Esophagus squamous epithelium (tissue), 5 donors: ENCODE measurements at places on chromosomes 11 and 22.

DNA sequence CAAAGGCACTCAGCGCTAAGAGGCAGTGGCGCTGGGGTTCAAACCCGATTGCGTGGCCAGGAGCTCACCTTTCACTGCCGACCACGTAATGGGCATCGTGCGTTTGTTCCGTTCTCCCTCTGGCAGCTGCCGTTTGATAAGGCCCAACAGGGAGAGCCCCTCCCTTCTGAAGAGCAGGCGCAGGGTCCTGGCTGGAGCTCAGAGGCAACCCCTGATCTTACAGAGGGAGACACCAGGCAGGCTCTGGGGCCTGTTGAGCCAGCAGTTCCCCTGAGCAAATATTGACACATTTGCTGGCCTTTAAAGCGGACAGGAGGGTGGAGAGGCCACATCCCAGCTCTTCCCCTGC, 11.7 kb upstream of the C1QTNF6 start:
- no peaks in the 10 kb centered on the region for H3K27me3 ChIP-seq
- H3K27ac ChIP-seq: peak overlapping the region; percentile 97
- no peak for DNase-seq

- no peak overlapping the region for H3K27ac ChIP-seq
- no peak overlapping the region for H3K4me3 ChIP-seq
- DNase-seq: no peak
- no peaks in the 10 kb centered on the region for H3K27me3 ChIP-seq
- H3K36me3 ChIP-seq: peaks cover 29% of the 10 kb centered on the region
Observed at GRCh38 chr22:21972293-21972779, 10.3 kb downstream of the TOP3B start.

- no peaks in the 10 kb centered on the region for H3K27me3 ChIP-seq
- H3K4me3 ChIP-seq: no peak overlapping the region
- DNase-seq: no peak
- H3K27ac ChIP-seq: no peak overlapping the region
- no peaks in the 10 kb centered on the region for H3K4me1 ChIP-seq
Observed at GRCh38 chr11:125995313-125995712, 49.5 kb downstream of the VSIG10L2 start.

GRCh38 chr11:35118906-35119305, 20.1 kb upstream of the CD44 start:
- peaks cover 30% of the 10 kb centered on the region for H3K4me1 ChIP-seq
- DNase-seq: no peak

DNA sequence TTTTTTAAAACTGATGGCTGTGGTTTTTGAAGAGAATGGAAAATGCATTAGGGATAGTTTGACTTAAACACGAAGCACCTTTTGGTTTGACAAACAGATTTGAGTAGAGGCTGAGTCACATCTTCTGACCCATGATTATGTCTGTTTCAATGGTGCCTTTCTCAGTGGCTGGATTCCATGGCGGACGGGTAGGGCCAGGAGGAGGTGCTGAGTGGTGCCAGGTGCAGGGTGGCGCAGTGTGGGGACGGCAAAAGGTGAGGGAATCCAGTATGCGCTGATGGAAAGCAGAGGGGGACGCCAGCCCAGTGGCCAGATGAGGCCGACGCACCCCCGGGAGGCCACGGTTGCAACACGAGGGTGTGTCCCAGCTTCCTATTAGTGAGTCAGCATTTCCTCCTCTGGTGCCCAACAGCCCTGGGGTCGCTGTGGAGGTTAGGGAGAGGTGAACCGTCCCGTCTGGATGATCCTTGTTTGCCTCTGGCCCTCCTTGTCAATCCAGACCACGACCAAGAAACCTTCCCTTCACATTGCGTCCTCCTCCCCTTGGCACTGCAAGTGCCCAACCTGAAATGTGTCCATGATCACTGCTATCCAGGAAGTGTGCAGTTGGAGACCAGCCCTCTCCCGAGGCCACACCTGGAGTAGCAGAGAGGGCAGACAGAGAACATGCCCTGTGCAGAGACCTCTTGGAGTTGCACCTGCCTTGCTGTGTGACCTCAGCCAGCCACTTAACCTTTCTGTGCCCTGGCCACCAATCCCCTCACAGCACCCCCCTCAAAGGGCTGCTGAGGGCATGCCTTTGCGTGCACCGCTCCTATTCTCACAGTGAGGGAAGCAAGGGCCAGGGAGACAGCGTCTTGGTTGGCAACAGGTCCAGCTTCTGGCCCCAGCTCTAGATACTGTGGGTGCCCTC, 32.5 kb upstream of the ATXN10 start:
- no peaks in the 10 kb centered on the region for H3K36me3 ChIP-seq
- H3K4me3 ChIP-seq: peak overlapping the region; percentile 14
- H3K27ac ChIP-seq: peak overlapping the region; percentile 85
- peaks cover 14% of the 10 kb centered on the region for H3K4me1 ChIP-seq
- H3K27me3 ChIP-seq: no peaks in the 10 kb centered on the region

- no peaks in the 10 kb centered on the region for H3K4me1 ChIP-seq
- H3K27ac ChIP-seq: no peak overlapping the region
- no peaks in the 10 kb centered on the region for H3K27me3 ChIP-seq
- no peaks in the 10 kb centered on the region for H3K36me3 ChIP-seq
- no peak for DNase-seq
Observed at GRCh38 chr11:75779960-75780359, 11.4 kb downstream of the DGAT2 start.

GRCh38 chr11:133522344-133522743, 10.0 kb downstream of the OPCML start:
- no peaks in the 10 kb centered on the region for H3K4me1 ChIP-seq
- H3K27me3 ChIP-seq: no peaks in the 10 kb centered on the region
- DNase-seq: no peak
- H3K4me3 ChIP-seq: no peak overlapping the region

DNA sequence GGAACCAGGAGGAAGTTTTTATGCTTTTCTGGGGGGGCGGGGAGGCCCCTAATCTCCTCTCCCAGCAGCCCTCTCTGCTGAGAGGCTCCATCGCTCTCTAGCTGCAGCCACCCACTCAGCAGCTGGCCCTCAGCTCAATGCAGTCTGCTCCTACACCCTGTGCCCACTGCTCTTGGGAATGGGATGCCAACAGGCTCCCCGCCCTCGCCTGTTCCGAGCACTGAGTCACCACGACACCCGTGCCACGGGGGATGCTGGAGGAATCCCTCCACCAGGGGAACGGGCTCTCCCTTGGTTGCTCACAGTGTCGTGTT, 23.5 kb upstream of the SUSD2 start:
- H3K27ac ChIP-seq: peak overlapping the region; percentile 90
- H3K27me3 ChIP-seq: no peaks in the 10 kb centered on the region
- DNase-seq: no peak
- peak overlapping the region; percentile 96 for H3K4me3 ChIP-seq
- peaks cover 40% of the 10 kb centered on the region for H3K36me3 ChIP-seq

DNA sequence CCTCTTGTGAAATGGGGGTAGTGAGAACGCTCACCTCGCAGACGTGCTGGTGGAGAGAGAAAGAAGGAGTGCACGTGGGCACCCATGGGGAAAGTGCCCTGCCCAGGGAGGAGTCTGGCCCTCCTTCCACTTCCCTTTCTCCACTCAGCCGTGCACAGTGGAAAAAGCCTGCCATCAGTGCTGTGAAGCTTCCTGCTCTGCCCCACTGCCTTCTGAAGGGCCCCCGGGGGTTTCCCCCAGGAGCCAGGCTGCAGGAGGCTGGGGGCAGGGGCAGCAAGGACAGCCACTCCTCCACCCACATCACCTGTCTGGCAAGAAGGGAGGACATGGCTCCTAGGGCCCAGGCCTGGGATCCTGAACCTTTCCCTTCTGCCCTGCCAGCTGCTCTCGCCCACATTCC, 7.6 kb downstream of the TP53I11 start:
- H3K27ac ChIP-seq: no peak overlapping the region
- H3K4me1 ChIP-seq: peaks cover 12% of the 10 kb centered on the region
- no peaks in the 10 kb centered on the region for H3K27me3 ChIP-seq

- no peaks in the 10 kb centered on the region for H3K27me3 ChIP-seq
- peaks cover 52% of the 10 kb centered on the region for H3K4me1 ChIP-seq
- peak overlapping the region; percentile 100 for H3K27ac ChIP-seq
- H3K36me3 ChIP-seq: no peaks in the 10 kb centered on the region
- DNase-seq: no peak
- peak overlapping the region; percentile 96 for H3K4me3 ChIP-seq
Observed at GRCh38 chr11:83158357-83158786, 1.4 kb downstream of the PCF11 start.

DNA sequence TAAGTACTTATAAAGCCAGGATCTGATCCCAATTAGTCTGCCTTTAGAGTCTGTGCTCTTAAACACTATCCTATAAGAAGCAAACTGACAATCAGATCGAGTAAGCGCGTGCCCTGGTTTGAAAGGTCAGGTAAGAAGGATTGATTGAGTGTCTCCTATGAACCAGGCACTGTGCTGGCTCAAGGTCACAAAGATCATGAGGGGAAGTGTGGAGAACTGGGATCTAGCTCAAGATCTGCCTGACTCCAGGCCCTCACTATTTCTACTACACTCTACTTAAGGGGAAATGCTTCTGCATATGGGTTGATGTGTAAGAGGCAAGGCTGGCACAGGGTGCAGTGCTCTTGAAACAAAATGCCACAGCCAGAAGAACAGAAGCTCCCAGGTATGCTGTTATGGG, 77.0 kb downstream of the ME3 start:
- H3K36me3 ChIP-seq: no peaks in the 10 kb centered on the region
- peaks cover 30% of the 10 kb centered on the region for H3K4me1 ChIP-seq
- no peaks in the 10 kb centered on the region for H3K27me3 ChIP-seq
- DNase-seq: no peak
- H3K27ac ChIP-seq: no peak overlapping the region
- H3K4me3 ChIP-seq: no peak overlapping the region

- DNase-seq: no peak
- peaks cover 3% of the 10 kb centered on the region for H3K27me3 ChIP-seq
- H3K27ac ChIP-seq: no peak overlapping the region
- H3K4me1 ChIP-seq: no peaks in the 10 kb centered on the region
- no peaks in the 10 kb centered on the region for H3K36me3 ChIP-seq
- no peak overlapping the region for H3K4me3 ChIP-seq
Observed at GRCh38 chr11:126148317-126148716, 63.1 kb downstream of the RPUSD4 start.

DNA sequence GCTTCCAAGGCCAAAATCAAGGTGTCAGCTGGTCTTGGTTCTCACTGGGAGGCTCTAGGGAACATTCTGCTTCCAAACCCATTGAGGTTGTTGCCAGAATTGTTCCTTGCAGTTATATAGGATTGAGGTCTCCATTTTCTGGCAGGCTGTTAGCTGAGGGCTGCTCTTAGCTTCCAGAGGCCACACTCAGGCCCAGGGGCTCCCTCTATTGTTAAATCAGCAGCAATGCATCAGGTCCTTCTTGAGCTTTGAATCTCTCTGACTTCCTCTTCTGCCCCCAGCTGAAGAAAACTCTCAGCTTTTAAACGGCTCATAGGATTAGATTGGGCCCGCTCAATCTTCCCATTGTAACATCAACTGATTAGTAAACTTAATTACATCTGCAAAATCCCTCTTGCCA, 39.3 kb upstream of the BSX start:
- H3K4me3 ChIP-seq: no peak overlapping the region
- no peak for DNase-seq
- H3K4me1 ChIP-seq: peaks cover 5% of the 10 kb centered on the region
- H3K36me3 ChIP-seq: no peaks in the 10 kb centered on the region

- H3K36me3 ChIP-seq: no peaks in the 10 kb centered on the region
- no peak overlapping the region for H3K27ac ChIP-seq
- H3K27me3 ChIP-seq: no peaks in the 10 kb centered on the region
- DNase-seq: no peak
Observed at GRCh38 chr22:32832174-32832573, 30.7 kb downstream of the TIMP3 start.

- H3K4me1 ChIP-seq: peaks cover 5% of the 10 kb centered on the region
- no peak overlapping the region for H3K27ac ChIP-seq
- DNase-seq: no peak
- H3K36me3 ChIP-seq: no peaks in the 10 kb centered on the region
- H3K4me3 ChIP-seq: peak overlapping the region; percentile 13
- no peaks in the 10 kb centered on the region for H3K27me3 ChIP-seq
Observed at GRCh38 chr11:13487661-13488030, 8.2 kb downstream of the PTH start.

GRCh38 chr11:115439385-115439784, 64.8 kb downstream of the CADM1 start:
- no peak overlapping the region for H3K27ac ChIP-seq
- no peaks in the 10 kb centered on the region for H3K4me1 ChIP-seq
- no peaks in the 10 kb centered on the region for H3K36me3 ChIP-seq
- no peak overlapping the region for H3K4me3 ChIP-seq
- no peak for DNase-seq

GRCh38 chr11:77115956-77116355, 12.1 kb upstream of the MYO7A start:
- no peak for DNase-seq
- H3K27ac ChIP-seq: no peak overlapping the region
- H3K4me1 ChIP-seq: no peaks in the 10 kb centered on the region
- H3K27me3 ChIP-seq: no peaks in the 10 kb centered on the region
- no peak overlapping the region for H3K4me3 ChIP-seq
- no peaks in the 10 kb centered on the region for H3K36me3 ChIP-seq

DNA sequence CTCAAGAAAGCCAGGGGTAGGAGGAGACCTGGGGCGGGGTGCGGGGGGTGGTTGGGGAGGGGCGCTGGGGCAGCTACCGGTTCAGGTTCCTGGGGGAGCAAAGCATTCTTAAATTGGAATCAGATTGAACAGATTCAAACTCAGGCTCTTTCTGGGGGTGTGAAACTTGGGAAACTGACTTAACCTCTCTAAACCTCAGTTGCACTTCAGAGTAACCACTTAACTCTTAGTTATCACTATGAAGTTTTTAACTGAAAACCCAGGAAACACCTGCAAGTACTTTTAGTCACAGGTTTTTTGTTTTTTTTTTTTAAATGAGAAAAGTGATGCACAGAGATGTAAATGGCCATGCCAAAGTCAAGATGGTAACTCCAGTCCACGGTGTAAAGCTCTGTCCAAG, 72.0 kb downstream of the RCN1 start:
- no peak overlapping the region for H3K4me3 ChIP-seq
- H3K36me3 ChIP-seq: no peaks in the 10 kb centered on the region
- H3K27me3 ChIP-seq: no peaks in the 10 kb centered on the region
- H3K4me1 ChIP-seq: no peaks in the 10 kb centered on the region
- no peak for DNase-seq

DNA sequence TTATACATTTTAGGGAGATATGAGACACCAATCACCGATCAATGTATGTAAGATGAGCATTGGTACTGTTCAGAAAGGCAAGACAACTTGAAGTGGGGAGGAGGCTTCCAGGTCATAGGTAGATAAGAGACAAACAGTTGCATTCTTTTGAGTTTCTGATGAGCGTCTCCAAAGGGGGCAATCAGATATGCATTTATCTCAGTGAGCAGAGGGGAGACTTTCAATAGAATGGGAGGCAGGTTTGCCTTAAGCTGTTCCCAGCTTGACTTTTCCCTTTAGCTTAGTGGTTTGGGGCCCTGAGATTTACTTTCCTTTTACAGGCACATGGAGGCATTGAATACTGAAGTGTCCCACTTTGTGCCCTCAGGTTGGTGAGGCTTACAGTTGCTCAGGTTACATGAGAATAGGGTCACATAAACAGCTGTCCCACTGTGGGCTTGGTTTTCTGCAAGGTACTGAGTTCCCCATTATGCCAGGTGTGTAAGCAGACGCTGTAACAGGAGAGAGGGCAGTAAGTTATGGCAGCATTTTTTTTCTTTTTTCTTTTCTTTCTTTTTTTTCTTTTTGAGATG, 129.8 kb upstream of the SERPIND1 start:
- H3K4me3 ChIP-seq: no peak overlapping the region
- no peaks in the 10 kb centered on the region for H3K36me3 ChIP-seq
- no peaks in the 10 kb centered on the region for H3K4me1 ChIP-seq
- no peak overlapping the region for H3K27ac ChIP-seq
- DNase-seq: no peak
